IPS DF 6.9 (cell line): ENCODE measurements at places on chromosomes 11 and 22.

- peak overlapping the region; percentile 13; the same call in 1 of the 2 replicates for H3K4me3 ChIP-seq
- peaks cover 57% of the 10 kb centered on the region for H3K27me3 ChIP-seq
- H3K27ac ChIP-seq, result no peak overlapping the region
- no peak for DNase-seq
- H3K4me1 ChIP-seq, result peaks cover 3% of the 10 kb centered on the region; the same call in 1 of the 2 replicates
Observed at GRCh38 chr11:32426192-32426591, 9.1 kb downstream of the WT1 start.

- H3K4me3 ChIP-seq, result no peak overlapping the region
- no peaks in the 10 kb centered on the region for H3K27me3 ChIP-seq
- no peaks in the 10 kb centered on the region for H3K4me1 ChIP-seq
- no peak overlapping the region for H3K27ac ChIP-seq
Observed at GRCh38 chr11:133934599-133935550, 21.9 kb downstream of the IGSF9B start.

DNA sequence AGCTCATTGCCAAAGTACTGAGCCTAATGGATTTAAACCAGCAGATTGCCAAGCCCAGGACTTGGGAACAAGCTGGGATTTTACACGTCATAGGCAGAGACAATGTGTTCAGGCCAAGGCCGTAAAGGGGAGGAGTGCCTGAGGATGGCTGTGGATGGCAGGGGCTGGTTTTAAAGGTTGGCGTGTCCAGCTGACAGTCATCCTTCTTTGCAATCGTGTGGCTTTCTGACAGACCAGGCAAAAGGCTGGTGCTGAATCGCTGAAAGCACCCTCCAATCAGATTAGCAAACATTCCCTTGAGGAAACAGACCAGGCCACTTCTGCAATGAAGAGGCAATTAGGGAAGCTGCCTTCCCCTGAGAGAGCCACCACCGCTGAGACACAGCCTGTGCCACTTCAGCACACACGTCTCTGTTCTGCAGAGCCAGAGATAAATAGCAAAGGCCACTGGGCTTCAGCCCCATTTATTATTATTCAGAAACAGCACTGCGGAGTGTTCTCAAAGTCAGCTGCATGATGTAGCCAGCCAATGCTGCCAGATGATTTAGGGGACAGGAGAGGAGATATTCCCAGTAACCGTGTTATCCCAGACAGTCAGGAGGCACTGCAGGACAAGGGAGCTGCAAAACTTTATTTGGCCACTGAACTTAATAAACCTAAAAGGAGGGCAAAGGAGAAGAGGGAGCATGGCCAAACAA lies 54.2 kb upstream of the CSNK2A3 start:
- H3K4me1 ChIP-seq, result peaks cover 12% of the 10 kb centered on the region
- no peak overlapping the region for H3K4me3 ChIP-seq
- H3K27me3 ChIP-seq, result no peaks in the 10 kb centered on the region
- DNase-seq, result no peak
- H3K27ac ChIP-seq, result no peak overlapping the region

GRCh38 chr22:38510416-38510970 lies 4.4 kb upstream of the DDX17 start:
- no peak overlapping the region for H3K27ac ChIP-seq
- no peak overlapping the region for H3K4me3 ChIP-seq
- no peak for DNase-seq
- H3K27me3 ChIP-seq, result no peaks in the 10 kb centered on the region

DNA sequence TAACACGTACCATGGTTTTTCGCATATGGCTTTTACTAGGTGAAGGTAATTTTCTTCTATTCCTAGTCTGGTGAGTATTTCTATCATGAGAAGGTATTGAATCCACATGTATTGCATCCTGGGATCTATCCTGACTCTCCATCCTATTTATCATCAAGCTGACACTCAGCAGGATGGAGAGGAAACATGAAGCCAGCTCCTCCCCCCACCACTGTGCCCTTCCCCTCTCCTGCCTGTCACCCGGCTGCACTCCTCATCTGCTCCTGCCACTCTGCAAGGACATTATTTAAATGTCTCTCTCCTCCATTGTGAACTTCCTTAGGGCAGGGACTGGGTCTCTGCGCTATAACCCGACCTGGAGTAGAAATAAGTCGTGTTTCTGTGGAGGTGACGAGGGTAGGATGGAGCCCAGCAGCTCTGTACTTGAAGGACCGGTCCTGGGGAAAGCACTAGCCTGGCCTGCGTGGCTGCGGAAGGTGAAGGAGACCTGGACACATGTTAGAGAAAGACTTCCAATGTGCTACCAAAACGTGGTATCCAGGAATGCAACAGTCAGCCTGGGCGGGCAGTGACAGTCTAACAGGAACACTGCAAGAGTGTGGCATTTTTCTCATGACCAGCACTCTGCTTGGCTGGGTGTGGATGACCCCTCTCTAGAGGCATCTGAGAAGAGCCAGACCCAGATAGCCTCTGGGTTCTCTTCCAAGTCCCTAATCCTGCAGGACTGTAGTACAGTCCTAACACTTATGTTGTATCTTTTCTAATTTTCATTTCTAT lies 111.2 kb downstream of the MICAL3 start:
- no peak for DNase-seq
- peaks cover 3% of the 10 kb centered on the region; the same call in 1 of the 2 replicates for H3K4me1 ChIP-seq
- no peaks in the 10 kb centered on the region for H3K27me3 ChIP-seq
- H3K4me3 ChIP-seq, result no peak overlapping the region
- no peaks in the 10 kb centered on the region for H3K36me3 ChIP-seq

DNA sequence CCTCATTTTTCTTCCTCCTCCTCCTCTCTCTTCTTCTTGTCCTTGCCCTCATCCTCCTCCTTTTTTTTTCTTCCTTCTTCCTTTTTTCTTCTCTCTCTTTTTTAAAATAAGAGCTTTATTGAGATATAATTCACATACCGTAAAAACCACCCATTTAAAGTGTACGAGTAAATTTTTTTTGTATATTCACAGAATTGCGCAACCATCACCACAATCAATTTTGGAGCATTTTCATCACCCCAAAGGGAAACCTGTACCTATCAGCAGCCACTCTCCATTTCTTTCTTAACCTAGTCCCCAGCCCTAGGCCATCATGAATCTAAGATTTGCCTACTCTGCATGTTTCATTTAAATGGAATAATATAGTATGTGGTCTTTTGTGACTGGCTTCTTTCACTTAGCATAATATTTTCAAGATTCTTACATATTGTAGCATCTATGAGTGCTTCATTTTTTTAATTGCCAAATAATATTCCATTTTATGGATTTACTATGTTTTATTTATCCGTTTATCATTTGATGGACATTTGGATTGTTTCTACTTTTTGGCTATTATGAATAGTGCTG lies 35.0 kb downstream of the CAT start:
- H3K36me3 ChIP-seq, result no peaks in the 10 kb centered on the region
- DNase-seq, result no peak
- H3K27me3 ChIP-seq, result no peaks in the 10 kb centered on the region
- H3K27ac ChIP-seq, result no peak overlapping the region
- H3K4me1 ChIP-seq, result no peaks in the 10 kb centered on the region
- H3K4me3 ChIP-seq, result no peak overlapping the region

DNA sequence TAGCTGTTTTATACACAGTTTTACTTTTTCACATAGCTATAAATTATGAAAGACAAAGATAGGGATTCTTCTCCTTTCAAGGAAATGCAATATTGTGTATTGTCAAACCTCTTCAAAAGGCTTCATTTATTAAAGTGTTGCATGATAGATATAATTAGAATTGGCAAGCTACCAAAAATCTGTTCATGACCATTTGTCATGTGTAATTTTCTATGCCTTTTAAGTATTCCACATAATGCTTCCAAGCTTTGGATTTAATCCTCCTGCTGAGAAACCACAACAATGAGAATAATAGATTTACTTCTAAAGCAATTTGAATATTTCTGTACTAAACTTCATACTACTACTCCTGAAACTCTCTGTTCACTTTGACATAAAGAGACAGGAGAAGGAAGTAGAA lies 403.2 kb upstream of the CCDC179 start:
- DNase-seq, result no peak
- no peaks in the 10 kb centered on the region for H3K36me3 ChIP-seq
- no peak overlapping the region for H3K27ac ChIP-seq
- no peaks in the 10 kb centered on the region for H3K4me1 ChIP-seq

- H3K27ac ChIP-seq, result no peak within 1 kb of the TSS
- DNase-seq, result no peak
- peaks cover 4% of the 10 kb centered on the region; the same call in 1 of the 2 replicates for H3K36me3 ChIP-seq
Observed at GRCh38 chr22:29479417-29480261, at the start of gene NEFH. Gene NEFH, plus strand, starts transcription at chr22:29480218. Its CDS starts 45 bp downstream, at chr22:29480263.
